ENCODE measurements at places on chromosomes 2 and 18. TPM values are rescaled to one million over a fixed set of nuclear protein-coding genes. Genes with fewer than 3 reads are reported as not detected.

DNA sequence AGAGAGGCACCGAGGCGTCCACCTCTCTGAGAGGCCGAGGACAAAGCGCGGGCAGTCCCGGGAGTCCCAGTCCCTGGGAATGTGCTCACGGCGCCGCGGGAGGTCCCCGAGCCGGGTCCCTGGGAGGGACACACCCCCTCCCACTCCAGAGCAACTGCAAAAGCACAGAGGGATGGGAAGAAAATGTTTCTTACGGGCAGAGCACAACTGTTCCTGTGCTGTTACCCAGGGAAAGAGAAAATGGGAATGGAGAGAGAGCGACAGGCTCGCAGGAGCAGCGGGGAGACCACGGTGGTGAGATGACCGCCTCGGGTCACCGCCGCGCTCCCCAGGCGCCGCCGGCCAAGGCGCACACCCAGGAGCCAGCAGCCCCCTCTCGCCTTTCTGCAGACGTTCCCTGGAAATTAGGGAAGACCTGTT is 1.2 kb upstream of the BCL11A start:
- no peaks in the 10 kb centered on the region for H3K27me3 ChIP-seq
- peak; percentile 20 for DNase-seq
- H3K36me3 ChIP-seq = no peaks in the 10 kb centered on the region
- peaks cover 4% of the 10 kb centered on the region for H3K4me1 ChIP-seq

DNA sequence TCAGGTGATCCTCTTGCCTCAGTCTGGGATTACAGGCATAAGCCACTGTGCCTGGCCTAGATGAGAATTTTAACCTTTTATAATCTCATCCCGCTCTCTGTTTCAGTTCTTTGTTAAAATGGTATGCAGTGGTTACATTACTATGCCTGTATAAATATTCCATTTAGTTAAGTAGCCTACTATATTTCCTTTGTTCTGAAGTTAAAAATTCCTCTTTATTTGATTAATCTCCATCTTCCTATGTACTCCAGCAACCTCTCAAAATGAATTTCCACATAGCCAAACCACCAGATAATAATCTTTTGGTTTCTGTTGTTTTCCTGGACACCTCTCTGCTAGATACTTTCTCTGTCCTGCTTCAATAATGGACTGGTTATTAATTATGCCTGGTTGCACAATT is 15.8 kb downstream of the RAB10 start:
- H3K27ac ChIP-seq = no peak overlapping the region
- no peaks in the 10 kb centered on the region for H3K27me3 ChIP-seq
- H3K4me1 ChIP-seq = peaks cover 7% of the 10 kb centered on the region
- no peak for DNase-seq

GRCh38 chr2:26464390-26465265 is 13.3 kb downstream of the OTOF start:
- no peak overlapping the region for H3K4me3 ChIP-seq
- H3K27me3 ChIP-seq = no peaks in the 10 kb centered on the region

- no peak for DNase-seq
- H3K4me3 ChIP-seq = no peak overlapping the region
- no peaks in the 10 kb centered on the region for H3K4me1 ChIP-seq
- no peak overlapping the region for H3K27ac ChIP-seq
- no peaks in the 10 kb centered on the region for H3K36me3 ChIP-seq
Observed at GRCh38 chr2:23096906-23097602, 287.9 kb upstream of the KLHL29 start.

GRCh38 chr2:62112179-62112578 is 83.7 kb upstream of the B3GNT2 start:
- no peak overlapping the region for H3K27ac ChIP-seq
- no peak for DNase-seq
- peaks cover 2% of the 10 kb centered on the region for H3K4me1 ChIP-seq
- no peaks in the 10 kb centered on the region for H3K36me3 ChIP-seq

DNA sequence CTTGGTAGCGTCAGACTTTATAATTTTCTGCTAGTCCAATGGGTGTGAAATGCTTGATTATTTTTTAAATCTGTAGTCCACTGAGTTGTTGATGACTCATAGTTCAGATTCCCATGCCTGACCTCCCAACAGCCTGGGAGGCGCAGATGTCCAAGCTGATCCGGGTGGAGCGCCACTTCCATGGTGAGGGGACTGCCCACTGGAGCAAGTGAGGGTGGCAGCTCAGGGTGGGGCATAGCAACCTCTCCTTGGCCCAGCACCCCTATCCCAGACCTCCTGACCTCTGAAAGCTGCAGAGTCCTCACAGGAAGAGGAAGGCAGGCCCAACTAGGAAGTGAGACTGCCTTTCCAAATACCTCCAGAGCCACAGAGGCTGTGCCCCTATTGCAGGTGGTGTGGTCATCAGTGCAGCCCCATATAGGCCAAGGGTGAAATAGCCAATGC is 4.4 kb downstream of the MAL start:
- no peaks in the 10 kb centered on the region for H3K27me3 ChIP-seq
- H3K4me3 ChIP-seq = no peak overlapping the region
- H3K36me3 ChIP-seq = no peaks in the 10 kb centered on the region
- no peaks in the 10 kb centered on the region for H3K4me1 ChIP-seq

Gene MYO5B
- total RNA-seq = 25.5 TPM

Gene WIPF1
- 9.7 TPM for total RNA-seq

Gene KCNE4
- 8.0 TPM for total RNA-seq

Gene DSC1
- total RNA-seq = not detected
